Cortex of kidney (tissue), 1 donor: ENCODE measurements at places on chromosomes 3 and 15.

GRCh38 chr3:153399636-153400035 lies 237.6 kb downstream of the RAP2B start:
- DNase-seq: no peak

DNA sequence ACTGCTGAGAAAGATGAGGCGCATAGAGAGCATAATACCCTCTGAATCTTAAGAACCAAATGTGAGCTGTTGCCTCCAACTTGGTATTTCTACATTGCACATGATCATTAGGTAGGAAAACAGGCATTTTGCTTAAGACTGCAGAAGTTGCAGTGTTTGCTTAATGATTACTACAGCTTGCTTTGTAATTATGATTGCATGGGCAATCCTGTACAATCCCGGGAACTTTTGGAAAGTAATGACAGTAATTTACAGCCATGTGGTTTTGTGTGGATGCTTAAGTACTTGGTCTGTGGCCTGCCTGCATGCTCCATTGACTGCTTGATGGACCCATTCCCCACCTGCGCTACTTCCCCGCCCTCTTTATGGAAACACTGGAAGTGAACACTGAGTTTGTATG lies 301.1 kb downstream of the DIPK2A start:
- DNase-seq: no peak

- no peak for DNase-seq
These were observed 145.5 kb upstream of the UMPS start for GRCh38 chr3:124584552-124585391.

DNA sequence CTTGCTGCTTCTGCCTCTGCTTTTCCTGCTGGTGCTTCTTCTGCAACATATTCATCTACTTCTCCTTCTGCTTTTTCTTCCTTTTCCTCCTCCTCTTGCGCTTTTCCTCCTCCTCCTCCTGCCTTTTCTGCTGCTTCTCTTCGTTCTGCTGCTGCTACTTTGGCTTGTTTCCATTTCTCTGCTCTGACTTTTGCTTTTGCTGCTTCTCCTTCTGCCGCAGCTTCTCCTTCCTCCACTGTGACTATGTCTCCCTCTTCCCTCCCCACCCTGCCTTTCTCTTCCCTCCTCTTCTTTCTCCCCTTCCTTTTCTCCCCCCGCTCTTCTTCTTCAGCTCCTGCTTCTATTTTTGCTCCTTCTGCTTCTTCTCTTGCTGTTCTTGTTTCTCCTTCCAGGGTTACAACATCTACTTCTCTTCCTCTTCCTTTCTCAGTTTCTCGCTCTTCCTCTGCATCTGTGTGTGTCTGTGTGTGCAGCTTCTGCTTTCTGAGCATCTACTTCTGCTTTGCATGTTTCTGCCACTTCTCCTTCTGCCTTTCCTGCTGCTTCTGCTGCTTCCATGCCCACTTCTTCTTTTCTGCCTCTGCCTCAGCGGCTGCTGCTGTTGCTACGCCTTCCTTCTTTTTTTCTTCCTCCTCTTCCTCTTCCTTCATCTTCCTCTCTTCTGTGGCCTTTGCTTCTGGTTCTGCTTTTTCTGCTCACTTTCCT lies 51.4 kb downstream of the FAM43A start:
- DNase-seq: no peak

GRCh38 chr15:58221591-58222241 lies 83.5 kb downstream of the AQP9 start:
- no peak for DNase-seq

GRCh38 chr15:32802286-32802936 lies 84.6 kb downstream of the GREM1 start:
- DNase-seq: no peak

DNA sequence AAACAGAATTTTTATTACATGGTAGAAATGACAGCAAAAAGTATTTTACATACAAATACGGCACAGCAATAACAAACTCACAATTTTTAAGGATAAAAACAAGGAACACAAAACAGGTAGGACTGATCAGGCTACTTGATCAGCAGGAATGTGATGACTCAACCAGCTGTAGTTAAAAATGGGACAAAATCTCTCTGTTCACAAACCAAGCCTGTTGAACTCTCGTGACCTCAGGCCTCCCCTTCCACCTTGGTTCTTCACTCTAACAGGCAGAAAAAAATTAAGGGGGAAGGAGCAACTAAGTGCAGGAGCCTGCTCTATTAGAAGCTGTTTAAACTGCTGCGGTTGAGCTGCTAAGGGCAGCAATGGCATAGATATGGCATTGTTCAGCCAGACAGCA lies 18.7 kb downstream of the FBXL22 start:
- no peak for DNase-seq

DNA sequence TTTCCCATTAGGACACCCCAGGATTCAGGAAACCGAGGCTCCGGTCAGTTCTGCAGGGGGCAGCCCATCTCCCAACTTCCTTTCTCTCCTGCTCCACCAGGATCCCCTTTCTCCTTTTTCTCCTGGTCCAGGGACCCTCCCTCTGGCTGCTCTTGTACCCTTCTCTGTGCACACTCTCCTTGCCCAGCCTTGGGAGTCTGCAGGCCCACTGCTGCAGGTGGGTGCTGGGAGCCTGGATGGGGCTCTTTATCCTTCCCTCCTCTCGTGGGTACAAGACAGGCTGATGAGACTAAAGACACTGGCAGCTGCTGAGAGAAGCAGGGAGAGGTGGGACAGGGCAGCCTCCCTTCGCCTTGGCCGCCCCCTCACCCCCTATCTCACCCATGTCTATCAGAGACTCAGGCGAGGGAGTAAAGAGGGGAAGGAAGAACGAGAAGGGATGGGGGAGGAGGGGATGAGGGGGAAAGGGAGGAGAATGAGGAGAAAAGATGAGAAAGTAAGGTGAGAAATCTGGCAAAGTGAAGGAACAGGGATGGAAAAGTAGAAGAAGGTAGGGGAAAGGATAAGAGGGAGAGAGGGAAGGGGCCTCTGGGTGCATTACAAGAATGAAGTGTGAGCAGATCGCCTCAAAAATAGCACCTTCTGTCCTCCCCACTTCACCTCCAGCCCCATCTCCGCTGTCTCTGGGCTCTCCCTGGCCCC lies 45.2 kb downstream of the ITGA11 start:
- DNase-seq: no peak

GRCh38 chr15:66894363-66894762 lies 171.0 kb upstream of the SMAD3 start:
- DNase-seq: no peak

DNA sequence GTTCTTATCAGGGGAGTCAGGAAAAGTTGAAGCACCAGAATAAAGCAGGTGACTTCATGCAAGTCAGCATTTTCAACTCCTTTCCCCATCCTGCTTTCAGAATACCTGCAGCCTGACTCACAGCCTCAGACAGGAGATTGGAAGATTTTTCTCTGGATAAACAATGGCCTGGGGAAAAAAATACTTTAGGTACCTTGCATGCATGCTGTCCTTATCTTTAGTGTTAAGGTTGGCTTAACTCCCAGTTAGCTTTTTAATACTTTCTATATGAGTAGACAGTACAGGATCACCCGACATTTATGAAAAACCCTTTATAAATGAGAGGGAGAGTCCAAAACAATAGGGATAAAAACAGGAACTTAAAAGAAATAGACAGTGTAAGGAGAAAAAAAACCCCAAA lies 53.6 kb downstream of the PAK2 start:
- DNase-seq: no peak

DNA sequence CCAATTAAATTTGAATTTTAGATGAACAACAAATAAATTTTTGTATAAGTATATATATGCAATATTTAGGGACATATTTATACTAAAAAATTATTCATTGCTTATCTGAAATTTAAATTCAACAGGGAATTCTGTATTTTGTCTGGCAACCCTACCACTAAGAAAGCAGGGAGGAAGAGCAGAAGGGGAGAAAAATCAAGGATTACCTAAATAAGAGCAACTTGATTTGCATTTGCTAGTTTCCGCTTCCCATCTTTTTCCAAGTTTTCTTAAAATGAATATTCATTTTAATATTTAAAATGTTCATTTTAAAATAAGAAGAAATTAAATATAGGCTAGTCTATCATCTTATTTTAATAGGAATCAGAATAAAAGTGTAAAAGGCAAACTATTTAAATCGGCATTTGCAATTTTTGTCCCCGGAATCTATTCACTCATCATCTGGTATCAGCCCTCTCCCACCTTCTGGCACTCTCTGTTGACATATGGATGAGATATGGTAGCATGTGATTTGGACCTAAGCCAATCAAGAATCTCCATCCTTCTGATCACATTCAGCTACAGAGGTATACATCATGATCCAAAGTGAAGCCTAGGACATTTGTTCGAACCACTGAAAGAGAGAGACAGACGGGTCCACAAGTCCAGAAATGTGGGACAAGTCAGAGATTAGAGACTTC lies 82.6 kb downstream of the TRANK1 start:
- DNase-seq: no peak

- no peak for DNase-seq
These were observed 23.8 kb upstream of the TCF12 start for GRCh38 chr15:56894601-56895000.

- DNase-seq: no peak
These were observed 1.2 kb downstream of the CHST2 start for GRCh38 chr3:143120716-143121240.

DNA sequence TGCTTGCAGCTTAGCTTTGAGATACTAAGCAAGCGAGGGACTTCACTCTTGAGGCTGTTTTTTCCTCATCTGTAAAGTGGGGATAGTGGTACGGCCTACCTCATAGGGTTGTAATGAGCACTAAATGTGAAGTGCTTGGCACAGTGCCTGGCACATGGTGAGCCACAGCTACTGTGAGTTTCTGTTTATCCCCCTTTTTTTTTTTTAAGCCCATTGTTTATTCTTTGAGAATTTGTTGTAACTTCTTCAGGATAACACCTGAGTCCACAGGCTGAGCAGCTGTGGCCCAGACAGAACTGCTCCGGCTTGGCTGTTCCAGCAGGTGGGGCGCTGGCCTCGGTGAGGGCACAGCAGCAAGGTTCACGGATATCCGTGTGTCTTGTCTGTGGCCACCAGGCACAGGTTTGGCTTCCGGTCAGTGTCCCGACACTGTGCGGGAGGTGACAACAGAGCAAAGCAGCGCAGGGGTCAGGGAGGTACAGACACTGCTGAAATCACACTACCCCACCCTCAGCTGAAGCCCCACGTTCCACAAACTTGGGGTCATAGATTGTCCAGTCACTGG lies 7.3 kb upstream of the ISG20 start:
- no peak for DNase-seq

DNA sequence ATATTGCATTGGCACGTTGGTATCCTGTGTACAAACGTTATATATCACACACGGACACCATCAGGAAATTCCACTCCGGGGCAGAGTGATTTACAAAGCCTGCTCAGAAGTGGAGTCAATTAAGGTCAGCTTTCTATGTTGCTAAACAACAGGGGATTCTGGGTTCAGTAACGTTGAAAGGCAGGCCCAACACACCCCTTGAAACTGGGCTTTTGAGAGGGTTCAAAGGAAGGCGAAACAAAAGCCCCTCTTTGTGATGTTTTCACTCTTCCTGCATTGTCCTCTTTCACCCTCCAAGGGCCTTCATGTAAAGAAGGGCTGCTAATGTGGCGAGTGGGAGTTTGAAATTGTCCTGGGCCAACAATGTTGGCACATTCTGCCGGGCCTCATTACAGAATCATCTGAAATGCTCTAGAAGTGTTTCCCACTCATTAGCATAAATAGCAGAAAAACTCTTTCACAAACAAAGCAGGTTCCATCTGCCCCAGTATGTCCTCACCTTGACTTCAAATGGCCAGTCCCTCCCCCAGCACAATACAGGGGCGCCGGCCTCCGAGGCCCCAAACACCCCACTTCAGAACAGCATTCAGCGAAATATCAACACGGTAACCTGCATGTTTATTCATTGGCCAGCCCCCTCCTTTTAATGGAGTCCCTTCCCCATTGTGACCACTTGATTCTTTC lies 76.4 kb downstream of the HES1 start:
- DNase-seq: no peak

DNA sequence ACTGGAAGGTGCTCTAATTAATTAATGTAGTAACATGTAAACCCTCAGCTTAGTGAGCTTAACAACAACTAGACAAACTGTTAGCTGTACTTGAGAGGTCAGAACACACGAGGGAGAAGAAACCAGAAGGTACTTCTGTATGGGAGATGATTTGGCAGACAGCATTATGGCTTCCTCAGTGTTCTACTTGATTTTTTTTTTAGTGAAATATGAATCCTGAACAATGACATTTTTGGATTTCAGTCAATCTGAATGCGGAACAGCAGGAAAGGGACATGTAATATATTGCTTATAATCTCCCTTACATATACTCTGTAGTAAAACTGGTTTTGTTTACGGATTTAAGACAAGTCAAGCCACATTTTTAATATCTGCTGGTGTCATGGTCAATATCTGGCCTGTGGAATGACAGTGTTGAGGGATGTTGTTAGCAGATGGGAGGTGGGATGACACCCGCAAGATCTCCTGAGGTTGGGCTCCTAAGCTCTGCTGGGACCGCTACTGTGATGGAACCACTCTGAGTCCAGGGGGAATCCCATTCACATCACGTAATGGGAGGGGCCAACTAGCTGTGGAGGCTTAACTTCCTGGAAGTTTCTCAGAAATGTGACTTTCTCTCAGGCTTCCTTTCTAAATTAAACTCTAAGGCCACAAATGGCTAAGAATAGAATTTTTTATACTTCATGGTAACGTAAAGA lies 18.7 kb downstream of the TNFAIP8L3 start:
- no peak for DNase-seq

DNA sequence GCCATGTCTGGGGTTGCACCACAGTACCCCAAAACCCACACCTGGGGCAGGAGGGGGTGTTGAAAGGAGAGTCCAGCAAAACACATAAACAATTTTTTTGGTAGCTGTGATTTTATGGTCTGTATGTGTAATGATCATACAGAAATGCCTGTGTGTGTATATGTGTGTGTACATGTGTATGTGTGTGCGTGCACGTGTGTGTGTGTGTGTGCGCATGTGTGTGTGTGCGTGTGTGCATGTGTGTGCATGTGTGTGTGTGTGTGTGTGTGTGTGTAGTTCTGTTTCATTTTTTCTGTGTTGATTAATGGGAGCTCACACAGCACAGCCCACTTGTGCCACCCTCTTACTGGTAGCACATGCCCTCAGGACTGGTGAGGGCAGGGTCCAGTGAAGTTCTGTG lies 96.3 kb upstream of the OXTR start:
- no peak for DNase-seq

- DNase-seq: no peak
These were observed 299.9 kb downstream of the TBC1D5 start for GRCh38 chr3:17442332-17443049.

DNA sequence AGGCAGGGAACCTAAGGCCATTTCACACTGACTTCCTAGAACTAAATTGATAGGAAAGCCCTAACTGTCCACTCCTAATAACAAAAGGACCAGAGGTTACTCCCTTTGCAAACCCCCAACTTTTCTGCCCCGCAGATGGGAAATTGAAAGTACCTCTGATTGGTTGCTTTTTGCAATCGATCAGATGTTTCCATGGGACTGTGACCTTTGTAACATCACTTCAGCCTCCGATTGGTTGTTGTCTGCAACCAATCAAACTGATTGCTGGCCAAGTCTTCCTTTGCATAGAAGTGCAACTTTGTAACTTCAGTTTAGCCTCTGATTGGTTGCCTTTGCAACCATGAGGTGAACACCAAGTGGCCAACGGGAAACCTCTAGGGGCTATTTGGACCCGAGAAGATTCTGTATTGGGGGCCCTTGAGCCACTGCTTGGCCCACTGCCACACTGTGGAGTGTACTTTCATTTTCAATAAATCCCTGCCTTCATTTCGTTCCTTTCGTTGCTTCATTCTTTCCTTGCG lies 11.3 kb upstream of the KNL1 start:
- DNase-seq: no peak
